ENCODE measurements at places on chromosomes 1 and 21.

GRCh38 chr1:147811751-147812150, 51.3 kb upstream of the GJA5 start:
- no peak for DNase-seq

GRCh38 chr1:73327180-73327793, 870.7 kb downstream of the LRRIQ3 start:
- no peak for DNase-seq

DNA sequence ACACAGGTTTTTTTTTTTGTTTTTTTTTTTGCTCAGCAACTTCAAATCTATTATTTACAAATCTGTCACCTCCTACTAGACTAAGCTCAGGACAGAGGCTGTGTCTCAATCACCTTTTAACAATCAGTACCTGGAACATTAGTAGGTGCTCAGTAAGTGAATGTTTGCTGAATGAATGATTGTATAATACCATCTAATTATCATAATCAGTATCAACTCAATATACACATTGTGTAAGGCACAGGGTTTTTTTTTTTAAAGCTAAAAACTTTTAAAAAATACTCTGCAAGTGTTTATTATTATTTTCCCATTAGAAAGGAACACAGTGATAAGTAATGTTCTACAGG, 9.2 kb downstream of the ERRFI1 start:
- no peak for DNase-seq

DNA sequence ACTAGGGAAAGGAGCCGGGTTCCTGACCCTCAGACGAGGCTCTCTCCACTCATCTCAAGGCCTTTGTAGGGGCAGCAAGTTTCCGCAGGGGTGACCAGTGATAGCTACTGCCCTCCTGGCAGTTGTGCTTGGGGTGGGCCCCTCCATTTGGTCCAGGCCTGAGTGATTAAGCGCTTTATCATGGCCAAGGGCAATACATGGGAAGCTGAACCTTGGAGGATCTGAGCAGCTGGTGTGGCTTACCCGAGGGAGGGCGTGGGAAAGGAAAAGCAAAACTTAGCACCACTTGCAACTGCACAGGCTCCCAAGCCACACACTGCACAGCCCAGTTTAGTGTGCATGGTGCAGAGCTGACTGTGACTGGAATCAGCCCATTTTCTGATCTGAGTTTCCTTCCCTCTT, 47.8 kb downstream of the GADD45A start:
- peak; percentile 78 for DNase-seq

- DNase-seq: peak; percentile 96
Measured at GRCh38 chr1:96865731-96866685, 144.4 kb downstream of the PTBP2 start.

- peak; percentile 84 for DNase-seq
Measured at GRCh38 chr1:109790735-109791494, 27.2 kb upstream of the EPS8L3 start.

DNA sequence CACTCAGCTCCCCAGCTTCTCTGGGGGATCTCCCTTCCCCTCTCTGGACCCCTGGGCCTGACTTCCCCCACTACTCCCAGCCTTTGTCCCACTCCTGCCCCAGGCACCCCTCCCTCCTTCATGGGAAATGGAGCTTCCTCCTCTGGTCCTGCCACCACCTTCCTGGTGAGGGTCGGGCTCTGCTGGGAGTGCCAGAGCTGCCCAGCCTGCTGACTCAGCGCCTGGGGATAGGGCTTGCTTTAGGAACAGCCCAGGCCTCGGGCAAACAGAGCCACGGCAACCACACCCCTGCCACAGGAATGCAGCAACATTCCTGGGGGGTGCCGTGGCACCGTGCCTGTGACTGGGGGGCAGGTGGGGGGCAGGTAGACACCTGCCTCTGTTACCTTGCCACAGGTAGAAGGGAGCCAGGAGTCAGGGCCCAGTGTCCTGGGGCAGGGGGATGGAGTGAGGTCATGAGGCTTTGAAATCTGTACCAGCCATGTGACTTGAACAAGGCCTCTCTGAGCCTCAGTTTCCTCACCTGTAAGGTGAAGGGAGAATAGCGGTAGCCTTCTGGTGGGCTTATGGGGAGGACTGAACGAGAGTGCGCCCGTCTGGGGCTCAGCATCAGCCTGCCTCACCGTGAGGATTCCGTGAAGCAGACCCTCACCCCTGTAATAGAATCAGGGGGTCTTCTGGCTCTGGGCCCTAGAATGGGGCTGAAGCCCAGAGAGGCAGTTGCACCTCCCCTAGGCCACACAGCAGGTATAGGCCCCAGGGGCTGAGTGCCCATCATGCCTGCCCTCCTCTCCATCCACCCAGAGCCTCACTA, 17.8 kb upstream of the EPHA2 start:
- no peak for DNase-seq

GRCh38 chr1:158068918-158069317, 75.5 kb downstream of the KIRREL1 start:
- no peak for DNase-seq

DNA sequence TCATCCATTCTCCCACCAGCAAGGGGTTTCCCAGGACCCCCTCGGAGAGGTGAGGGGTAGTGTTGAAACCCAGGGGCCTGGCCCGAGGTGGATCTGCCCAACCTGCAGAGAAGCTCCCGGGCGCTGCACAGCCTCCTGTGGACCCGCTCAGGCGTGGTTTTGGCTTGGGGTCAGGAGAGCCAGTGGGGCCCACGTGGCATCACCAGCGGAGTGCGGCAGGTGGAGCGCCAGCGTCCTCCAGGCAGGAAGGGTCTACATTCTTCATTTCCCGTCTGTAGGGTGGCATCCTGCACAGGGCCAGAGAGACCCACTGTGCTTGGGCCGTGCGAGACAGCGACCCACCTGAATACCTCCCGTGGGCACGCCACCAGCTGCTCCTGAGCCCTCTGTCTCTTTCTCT, 135.2 kb downstream of the NPHP4 start:
- no peak for DNase-seq

- DNase-seq: peak; percentile 97
Measured at GRCh38 chr21:38925923-38926322, 120.2 kb downstream of the ETS2 start.

DNA sequence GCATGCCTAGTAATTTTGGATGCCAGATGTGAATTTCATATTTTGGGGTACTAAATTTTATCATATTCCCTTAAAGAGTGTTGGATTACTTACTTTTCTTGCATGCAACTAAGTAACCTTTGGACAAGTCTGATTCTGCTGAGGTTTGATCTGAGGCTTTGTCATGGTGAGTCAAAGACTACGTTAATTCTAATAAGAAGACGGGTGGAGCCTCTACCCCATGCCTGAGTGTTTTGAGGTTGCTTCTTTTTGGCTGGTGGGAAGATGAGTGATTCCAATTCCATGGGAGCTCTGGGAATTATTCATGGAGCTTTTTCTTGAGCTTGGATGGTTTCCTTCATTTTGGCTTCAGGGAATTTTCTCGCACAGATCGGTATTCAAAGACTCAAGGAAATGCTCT, 11.6 kb upstream of the PCP4 start:
- DNase-seq: no peak

- DNase-seq: no peak
Measured at GRCh38 chr1:191034132-191034531, 556.5 kb upstream of the BRINP3 start.

GRCh38 chr1:242128951-242129502, 130.1 kb upstream of the MAP1LC3C start:
- peak; percentile 20 for DNase-seq

- DNase-seq: no peak
Measured at GRCh38 chr1:205664399-205665017, 15.8 kb downstream of the SLC45A3 start.

DNA sequence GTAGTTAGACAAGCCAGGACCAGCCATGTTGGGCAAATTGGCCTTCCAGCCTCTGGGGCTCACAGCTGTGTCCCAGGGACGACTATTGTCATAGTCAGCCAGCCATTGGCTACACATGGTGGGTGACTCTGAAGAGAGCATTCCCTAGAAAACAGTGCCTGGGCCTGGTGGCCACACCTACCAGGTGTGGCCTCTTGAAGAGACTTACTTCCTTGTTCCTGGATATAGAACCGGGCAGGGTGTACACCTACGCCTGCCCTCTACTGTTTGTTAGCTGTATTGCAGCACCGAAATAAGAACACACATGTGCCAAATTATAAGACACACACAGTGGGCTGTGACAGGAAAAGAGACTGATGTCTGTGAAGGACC, 134.6 kb upstream of the ARHGEF16 start:
- DNase-seq: peak; percentile 41

DNA sequence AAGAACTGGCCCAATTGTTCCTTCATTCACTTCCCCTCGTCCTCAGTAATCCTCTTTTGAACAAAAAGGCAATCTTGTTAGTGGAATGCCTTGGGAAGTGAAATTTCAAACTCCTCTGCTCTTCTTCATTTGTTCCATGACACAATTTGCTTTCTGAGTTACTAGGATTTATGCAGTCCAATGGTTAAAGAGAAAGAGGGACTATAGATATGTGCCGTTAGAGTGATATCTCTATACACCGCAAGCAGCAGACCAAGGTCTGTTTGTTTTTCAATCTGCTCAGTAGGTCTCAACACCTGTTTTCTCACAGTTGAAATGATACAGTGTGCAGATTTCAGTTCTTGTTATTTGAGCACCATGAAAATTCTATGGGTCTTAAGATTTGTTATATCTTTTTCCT, 244.0 kb downstream of the DNM3 start:
- DNase-seq: peak; percentile 60

DNA sequence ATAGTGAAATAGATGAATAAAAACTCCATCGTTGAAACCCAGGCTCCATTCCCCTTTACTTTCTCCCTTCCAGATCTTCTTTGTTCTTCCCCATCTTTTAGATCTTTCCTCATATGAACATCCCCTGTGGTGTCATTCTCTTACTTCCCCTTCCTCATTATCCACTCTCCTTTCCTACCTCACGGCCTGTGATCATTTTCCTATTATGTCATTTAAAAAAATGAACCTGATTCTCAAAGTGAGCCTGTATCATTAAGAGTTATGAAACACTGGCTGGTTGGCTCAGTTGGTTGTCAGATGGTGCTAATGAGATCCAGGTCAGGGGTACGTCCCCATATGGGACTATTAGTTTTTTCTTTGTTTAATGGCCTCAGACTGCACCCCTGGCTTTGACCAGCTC, 38.3 kb downstream of the TCEANC2 start:
- DNase-seq: no peak

- DNase-seq: peak; percentile 82
Measured at GRCh38 chr1:207959141-207959825, 48.4 kb upstream of the CD34 start.

DNA sequence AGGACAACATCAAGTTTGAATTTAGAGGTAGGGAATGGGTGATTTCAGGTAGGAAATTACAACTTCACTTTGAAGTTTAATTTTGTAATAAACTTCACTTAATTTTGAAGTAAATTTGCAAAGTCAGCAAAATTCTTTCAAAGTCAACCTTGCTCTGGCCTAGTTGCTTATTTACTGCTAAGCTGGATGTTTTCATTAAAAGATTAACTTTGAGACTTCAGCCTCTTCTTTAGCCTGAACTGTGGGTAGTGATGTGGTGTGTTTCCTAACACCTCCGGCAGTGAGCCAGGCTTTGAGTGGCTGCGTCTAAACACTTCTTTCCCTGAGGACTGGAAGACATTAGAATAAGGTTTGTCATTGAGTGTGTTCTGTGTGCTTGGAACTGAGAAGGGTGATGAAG, at the start of gene HAO2:
Gene HAO2 (plus strand): TSS at position 232 of the 400 bp plus-strand sequence. CDS start 12,301 bp downstream, outside the sequence.
- DNase-seq: no peak

DNA sequence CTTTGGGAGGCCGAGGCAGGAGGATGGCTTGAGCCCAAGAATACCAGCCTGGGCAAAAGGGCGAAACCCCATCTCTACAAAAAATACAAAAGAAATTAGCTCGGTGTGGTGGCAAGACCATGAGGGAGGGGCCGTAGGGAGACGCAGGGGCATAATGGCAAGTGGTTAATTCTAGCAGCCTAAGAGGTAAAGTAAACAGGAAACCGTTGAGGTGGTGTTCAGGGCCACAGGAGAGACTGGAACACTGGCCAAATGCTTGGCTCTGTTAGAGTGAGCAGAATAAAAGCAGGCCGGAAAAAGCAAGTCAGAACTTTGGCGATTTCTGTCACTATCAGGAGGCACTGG, 89.2 kb downstream of the RIPK4 start:
- no peak for DNase-seq

- DNase-seq: peak; percentile 22
Measured at GRCh38 chr1:21567241-21568005, 58.2 kb downstream of the ALPL start.

- DNase-seq: peak; percentile 60
Measured at GRCh38 chr1:41802532-41803501, 115.9 kb downstream of the HIVEP3 start.

GRCh38 chr1:201334325-201335173, 42.9 kb downstream of the TNNT2 start:
- DNase-seq: no peak

GRCh38 chr1:236451796-236452373, 57.8 kb downstream of the EDARADD start:
- no peak for DNase-seq

DNA sequence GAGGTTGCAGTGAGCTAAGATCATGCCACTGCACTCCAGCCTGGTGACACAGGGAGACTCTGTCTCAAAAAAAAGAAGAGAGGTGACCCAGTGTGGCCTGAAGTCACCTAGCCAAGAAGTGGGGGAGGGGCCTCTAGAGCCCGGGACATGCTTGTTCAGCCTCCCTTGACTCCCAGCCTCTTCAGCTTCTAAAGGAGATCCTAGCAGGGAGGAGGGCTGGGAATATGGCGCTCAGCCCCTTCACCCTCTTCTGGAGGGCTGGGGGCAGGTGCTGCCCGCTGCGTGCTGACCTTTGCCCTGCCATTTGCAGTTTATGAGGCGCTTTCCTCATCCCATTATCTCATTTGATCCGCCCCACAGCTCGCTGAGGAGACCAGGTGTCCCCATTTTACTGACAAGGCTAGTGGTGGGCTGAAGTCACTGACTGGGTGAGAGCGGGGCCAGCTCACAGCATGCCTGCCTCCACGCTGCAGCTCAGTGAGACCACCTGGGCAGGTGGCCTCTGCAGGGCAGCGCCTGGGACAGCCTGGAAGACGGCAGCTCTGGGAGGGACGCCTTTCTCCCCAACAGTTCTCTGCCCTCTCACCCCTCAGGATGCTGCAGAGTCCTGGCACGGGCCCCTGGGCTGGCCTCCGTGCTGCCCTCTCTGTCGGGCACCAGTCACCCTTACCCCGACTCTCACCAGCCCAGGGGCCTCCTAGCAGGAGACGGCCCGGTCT, 7.5 kb downstream of the ELF3 start:
- DNase-seq: no peak

- no peak for DNase-seq
Measured at GRCh38 chr1:17190010-17190995, 14.6 kb upstream of the PADI1 start.

GRCh38 chr1:52867087-52867863, 24.7 kb downstream of the ZYG11A start:
- DNase-seq: no peak

DNA sequence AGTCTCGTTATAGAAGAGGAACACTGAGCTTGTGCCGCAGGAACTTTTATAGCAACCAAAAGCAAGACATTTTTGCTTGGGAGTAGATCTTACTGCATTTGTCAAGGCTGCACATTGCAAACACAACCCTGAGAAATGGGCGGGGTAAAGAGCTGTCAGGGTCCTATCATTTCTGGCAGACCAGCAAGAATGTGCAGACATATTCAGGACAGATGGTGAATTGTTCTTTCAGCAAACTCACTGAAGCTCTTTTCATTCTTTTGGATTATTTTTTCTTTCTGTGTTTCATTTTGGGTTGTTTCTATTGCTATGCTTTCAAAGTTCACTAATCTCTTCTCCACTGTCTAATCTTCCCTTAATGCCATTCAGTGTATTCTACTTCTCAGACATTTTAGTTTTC, 5.1 kb upstream of the ACTN2 start:
- no peak for DNase-seq

GRCh38 chr21:33265664-33266049, 510 bp upstream of the IL10RB start:
- DNase-seq: peak; percentile 82

All from muscle of leg (tissue), 16 donors.